Right renal cortex interstitium (tissue), 3 donors: ENCODE measurements at places on chromosomes 11 and 22. TPM values are rescaled to one million over a fixed set of nuclear protein-coding genes. Genes with fewer than 3 reads are reported as not detected.

- no peak for DNase-seq
Observed at GRCh38 chr11:10275714-10276113, 18.3 kb downstream of the SBF2 start.

GRCh38 chr11:66835768-66836405 lies 7.4 kb upstream of the RCE1 start:
- no peak for DNase-seq

Gene ZC3H12C
- 8.2 TPM for polyA plus RNA-seq

Gene ADM2
- 4.1 TPM for polyA plus RNA-seq

Gene CRYBB2
- not detected for polyA plus RNA-seq

Gene PLEKHA7
- 53.0 TPM for polyA plus RNA-seq
